ENCODE measurements at places on chromosomes 5 and 9.
A peak's percentile ranks its signal among the peaks of the same experiment; 100 is the strongest.

- peak; percentile 40 for DNase-seq
These were observed 24.3 kb downstream of the BOD1 start for GRCh38 chr5:173592050-173592669.

- no peak for DNase-seq
These were observed 53.8 kb upstream of the SNCAIP start for GRCh38 chr5:122258241-122258640.

DNA sequence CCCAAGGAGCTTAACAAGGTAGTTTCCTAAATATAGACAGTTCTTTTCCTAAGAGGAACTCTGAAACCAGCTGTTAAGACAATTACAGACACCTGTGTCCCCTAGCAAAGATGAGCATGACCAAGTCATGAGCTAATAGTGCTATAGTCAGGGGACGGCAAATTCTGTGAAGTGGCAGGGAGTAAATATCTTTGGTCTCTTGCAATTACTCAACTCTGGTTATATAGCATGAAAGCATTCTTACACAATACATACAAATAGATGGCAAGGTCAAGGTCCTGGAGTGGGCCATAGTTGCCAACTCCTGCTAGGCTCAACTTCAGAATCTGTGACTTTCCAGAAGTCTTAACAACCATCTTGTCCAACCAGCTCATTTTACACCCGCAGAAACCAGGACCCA is 103.7 kb downstream of the RFK start:
- no peak for DNase-seq

DNA sequence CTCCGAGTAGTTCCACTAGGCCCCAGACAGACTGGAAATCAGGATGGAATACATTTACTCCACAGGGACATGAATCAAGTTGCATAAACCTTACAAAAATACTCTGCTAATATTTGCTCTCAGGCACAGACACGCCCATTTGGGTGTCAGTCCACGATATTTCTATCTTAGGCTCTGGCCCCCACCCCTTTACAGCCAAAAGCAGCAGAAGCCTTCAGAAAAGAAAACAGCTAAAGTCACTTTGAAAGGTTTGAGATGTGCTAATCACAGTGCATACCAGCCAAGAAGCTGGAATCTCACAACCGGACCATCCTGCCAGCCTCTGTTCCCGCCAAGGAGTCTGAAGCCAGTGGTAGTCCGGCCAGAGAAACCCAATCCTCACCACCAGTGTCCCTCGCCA is 22.6 kb downstream of the PTPN3 start:
- no peak for DNase-seq

DNA sequence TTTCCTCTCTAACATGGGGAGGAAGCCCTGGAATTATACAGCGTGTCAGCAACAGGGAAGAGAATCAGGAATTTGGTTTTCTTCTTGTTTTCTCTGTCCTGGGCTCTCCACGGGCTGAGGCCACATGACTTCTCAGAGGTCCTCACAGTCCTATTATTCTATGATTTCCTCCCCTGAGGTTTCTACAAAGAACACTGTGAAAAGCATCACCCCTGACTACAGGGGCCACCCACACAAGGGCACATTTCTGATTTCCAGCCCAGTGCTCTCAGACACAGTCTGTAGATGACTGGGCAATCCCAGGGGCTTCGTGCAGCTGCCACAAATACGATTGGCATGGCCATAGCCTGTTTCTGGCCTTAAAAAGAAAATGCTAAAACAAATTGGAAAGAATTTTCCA is 284.9 kb downstream of the CEMIP2 start:
- no peak for DNase-seq

DNA sequence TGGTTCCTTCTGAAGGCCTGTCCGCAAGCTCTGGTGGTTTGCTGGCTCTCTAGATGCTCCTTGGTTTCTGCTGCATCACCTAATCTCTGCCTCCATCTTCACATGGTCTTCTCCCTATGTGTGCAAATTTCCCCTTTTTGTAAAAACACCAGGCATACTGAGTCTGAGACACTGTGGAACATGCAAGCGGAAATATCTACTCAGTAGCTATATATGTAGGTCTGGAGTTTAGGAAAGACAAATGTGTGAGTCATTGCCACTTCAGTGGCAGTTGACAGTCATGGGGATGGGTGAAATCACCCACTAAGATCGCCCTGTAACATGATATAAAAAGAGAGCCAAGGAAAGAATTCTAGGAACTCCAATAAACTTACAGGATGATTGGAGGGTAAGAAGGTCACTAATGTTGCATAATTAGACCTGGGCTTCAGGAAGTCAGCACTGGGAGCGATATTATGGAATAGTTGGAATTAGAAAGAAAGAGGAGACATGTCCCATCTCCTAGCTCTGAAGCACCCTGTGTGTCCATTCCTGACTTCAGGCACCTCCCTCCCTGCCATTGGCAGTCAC is 22.7 kb upstream of the UBLCP1 start:
- DNase-seq: no peak

DNA sequence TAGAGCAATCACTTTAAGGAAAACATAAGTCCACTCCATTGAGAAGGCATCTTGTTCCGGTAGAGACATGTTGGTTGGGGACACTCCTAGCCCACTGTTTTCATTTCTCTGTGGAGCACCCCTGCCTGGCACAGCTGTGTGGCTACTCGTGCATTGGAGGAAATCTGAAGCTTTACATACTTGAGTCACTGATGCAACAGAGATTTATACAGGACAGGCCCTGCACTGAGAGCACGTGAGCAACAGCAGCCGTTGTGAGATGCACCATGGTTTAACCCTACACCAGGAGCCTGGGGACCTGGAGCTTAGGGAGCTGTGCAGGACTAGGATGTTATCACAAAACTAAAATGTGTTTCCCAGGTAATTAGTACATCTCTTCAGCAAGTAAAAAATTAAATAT is 230.7 kb upstream of the IRX1 start:
- no peak for DNase-seq

DNA sequence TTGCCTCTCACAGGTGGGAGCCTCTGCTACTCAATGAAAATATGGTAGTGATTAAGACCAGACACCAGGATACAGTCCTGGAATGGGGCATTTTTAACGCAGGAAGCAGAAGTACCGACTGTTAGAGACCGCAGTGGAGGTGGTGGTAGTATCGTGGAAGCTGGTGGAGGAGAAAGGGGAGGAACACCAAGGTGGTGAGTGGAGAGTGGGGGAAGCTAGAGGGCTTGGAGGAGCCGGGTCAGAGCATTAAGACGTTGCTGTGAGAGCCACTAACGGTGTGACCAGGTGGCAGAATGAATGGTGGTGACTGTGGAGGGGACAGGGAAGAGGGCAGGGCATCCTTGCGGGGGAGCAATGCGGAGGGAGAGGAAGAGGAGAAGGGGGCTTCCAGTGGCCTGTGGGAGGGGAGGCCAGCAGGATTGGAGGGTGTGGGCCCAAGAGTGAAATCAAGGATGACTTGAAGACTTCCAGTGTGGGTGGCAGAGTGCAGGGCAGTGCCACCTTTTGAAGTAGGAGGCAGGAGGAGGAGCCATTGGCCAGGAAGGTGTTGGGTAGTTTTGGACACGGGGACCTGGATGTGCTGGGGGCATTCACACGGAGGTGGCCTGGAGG is 1.6 kb upstream of the UBAC1 start:
- DNase-seq: no peak

GRCh38 chr5:83025690-83026478 is 51.3 kb downstream of the TMEM167A start:
- DNase-seq: no peak

GRCh38 chr9:16106021-16106571 is 553.3 kb downstream of the CCDC171 start:
- no peak for DNase-seq

- no peak for DNase-seq
These were observed 226.4 kb upstream of the DAP start for GRCh38 chr5:10987276-10987924.

GRCh38 chr5:59204114-59204897 is 621.4 kb downstream of the RAB3C start:
- DNase-seq: no peak

DNA sequence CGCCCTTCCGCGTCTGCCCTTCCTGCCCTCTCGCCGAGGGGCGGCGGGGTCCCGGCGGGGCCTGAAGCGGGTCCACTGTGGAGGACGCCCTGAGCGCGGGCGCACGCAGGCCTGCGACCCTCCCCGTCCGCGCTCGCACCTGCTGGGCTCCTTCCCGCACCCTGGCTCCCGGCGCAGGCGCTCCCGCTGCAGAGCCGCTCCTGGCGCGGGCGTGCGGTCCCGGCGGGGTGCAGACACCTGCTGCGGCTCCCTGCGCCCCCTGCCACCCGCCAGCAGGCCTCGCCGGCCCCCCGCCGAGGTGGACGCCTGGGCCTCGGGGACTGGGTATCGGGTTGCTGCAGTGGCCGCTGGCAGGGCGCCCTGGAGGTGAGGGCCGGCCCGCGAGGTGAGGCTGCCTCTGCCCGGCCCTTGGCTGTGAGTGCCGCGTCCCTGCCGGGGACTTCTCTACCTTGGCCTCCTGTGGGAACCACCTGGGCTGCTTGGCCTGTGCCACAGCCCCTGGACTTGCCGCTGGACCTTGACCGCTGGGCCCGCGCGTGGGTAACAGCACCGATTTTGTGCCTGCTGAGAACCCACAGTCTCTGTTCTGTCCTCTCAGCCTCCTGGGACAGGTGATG is 627 bp downstream of the ARRDC1 start:
- DNase-seq: no peak

DNA sequence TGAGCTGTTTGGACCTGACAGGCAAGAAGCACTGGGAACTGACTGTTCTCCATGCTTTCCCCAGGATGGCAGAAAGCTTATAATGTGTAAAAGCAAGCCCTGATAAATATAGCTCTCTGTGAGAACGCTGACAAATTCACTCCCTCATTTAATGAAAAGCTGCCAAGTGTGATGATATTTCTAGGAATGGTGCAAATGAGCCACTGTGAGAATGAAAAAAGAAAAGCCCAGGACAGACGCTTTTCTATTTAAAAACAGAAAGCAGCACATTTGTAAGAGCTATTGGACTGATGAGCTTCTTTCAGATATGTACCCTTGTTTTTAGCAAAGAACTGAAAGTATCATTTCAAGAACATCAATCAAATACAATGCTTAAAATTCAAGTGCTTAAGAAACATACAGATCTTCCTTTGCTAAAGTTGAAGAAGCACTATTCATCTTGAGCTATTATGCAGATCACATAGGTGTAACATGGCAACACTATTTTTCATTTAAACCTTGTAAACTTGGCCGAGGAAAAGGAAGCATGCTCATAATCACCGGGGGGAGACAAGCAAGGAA is 842.6 kb upstream of the ACO1 start:
- DNase-seq: no peak

DNA sequence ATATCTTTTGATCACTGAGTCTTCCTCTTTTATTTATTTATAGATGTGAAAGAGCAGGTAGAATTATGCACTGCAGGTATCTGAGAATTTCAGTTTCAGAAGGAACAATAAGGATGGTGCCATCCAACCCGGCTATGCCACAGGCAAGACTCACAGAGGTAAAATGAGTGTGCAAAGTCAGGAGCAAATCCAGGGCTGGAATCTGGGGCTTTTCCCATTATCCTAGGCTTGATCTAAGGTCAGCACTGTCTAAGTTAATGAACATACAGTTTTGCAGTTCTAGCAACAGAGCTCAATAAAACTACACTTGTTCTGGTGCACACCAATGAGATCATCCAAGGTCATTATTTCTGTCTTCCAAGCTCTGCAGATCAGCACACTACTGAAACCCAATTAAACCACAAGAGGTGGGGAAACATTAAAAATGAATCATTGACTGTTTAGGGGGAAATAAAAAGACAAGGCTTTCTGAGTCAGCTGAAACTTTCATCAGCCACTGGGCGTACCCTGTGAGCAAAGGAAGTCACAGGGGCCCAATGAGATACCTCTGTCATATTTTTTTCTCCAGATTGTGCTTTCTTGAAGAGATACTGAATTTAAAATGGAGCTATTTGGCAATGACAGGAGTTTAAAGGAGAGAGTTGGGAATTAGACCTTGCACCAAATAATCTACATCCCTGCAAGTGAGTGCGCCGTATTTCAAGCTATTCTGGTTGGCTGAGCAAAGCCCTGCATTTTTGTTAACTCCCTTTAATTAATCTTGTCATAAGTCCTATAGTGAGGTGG is 662.2 kb upstream of the ZNF608 start:
- no peak for DNase-seq

GRCh38 chr9:114098936-114099668 is at the start of gene KIF12:
Gene KIF12, minus strand, starts transcription at chr9:114099292. Its CDS starts 16 bp downstream, at chr9:114099276.
- DNase-seq: no peak

DNA sequence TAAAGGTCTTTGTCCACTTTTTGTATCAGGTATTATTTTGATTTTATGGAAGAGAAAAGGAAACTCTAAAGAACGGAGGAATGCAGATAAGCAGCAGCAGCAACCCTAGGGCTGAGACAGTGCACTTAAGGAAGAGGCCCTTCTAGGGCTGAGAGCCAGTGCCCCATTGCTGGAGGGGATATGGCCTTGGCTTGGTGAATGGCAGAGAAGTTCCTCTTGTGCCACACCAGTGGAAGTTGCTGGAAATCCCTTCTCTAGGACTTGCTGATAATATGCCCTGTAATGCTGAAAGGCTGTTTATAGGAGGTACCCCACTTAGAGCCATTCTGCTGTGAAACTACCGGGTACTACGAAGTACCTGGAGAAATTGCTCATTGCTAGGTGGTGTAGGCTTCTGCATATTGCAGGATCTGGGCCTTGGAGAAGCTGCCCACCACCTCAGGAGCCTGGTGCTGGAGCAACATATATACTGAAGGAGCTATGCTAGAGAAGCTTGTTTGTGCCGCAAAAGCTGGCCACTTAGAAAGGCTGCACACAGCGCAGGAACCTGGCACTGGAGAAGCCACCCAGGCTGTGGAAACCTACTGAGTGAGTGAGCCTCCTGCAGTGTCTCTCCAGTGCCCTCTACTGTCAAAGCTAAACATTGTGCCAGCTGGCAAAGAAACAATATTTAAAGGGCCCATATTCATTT is 9.6 kb upstream of the UBTD2 start:
- DNase-seq: peak; percentile 69

- no peak for DNase-seq
These were observed 693 bp upstream of the RGS3 start for GRCh38 chr9:113462781-113463286.

DNA sequence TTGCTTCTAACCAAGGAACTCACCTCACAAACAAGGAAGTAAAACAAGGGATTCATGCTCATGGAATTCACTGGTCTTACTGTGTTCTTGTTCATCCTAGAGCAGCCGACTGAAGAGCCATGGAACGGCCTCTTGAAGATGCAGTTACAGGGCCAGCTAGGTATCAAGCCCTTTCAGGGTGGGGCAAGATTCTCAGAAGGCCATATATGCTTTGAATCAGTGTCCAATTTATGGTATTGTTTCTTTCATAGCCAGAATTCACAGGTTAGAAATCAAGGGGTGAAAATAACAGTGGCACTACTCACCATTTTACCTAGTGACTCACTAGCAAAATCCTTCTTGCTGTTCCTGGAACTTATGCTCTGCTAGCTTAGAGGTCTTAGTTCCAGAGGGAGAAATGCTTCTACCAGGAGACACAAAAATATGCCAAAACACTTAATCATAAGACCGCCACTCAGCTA is 159.5 kb upstream of the CDH10 start:
- no peak for DNase-seq

GRCh38 chr5:88677376-88677895 is 205.5 kb downstream of the MEF2C start:
- DNase-seq: no peak

DNA sequence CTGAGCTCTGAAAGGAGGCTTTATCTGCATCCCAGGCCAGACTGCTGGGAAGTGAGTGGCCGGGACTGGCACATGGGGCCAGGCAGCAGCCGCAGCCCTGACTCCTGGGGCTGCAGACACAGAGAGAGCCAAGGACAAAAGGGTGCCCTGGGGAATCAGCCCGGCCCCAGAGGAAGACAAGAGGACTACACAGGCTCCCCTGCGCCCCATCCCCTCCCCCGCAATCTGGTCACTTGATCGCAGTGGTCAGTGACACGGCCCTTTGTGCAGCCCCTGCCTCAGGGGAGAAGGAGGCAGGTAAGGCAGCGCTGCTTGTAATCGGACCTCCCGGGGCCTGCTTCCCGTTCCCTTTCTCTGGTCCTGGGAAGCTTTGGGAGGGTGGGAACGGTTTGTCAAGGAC is 55.5 kb upstream of the FUBP3 start:
- DNase-seq: no peak

All from CD4-positive, CD25-positive, alpha-beta regulatory T cell (primary cell).